NCI-H524 (cell line): ENCODE measurements at places on chromosomes 12 and 14.
A peak's percentile ranks its signal among the peaks of the same experiment; 100 is the strongest.

DNA sequence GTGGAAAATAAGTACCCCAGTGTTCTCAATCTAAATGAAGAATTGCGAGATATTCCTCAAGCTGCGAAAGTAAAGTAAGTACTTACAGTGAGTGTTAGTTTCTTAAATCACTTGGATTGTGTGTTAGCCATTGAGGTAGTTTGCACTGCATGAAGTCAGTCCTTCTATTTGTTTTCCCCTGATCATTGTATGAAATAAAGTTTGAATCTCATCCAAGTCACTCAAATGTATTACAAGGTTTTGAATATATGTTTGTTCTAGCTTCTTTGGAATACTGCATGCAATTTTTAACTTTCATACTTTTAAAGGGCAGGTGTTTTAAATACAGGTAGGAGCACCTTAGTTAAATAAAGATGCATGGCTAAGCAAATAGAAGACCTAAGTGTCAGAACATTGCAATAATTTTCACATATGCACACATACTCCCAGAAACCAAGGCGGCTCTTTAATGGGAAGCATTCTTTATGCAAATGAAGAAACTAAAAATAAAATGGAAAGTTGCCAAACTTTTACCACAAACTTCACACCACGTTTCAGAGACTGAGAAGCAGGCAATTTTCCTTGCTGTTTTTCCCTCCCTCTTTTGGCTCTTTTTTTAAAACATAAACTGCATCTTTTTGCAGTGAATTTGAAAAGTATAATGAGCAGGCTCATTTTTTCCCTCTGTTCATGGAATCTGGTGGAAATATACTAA, 105.6 kb downstream of the GPR135 start:
- DNase-seq: no peak

- no peak for DNase-seq
Observed at GRCh38 chr14:67757175-67757574, 55.5 kb downstream of the RDH12 start.

DNA sequence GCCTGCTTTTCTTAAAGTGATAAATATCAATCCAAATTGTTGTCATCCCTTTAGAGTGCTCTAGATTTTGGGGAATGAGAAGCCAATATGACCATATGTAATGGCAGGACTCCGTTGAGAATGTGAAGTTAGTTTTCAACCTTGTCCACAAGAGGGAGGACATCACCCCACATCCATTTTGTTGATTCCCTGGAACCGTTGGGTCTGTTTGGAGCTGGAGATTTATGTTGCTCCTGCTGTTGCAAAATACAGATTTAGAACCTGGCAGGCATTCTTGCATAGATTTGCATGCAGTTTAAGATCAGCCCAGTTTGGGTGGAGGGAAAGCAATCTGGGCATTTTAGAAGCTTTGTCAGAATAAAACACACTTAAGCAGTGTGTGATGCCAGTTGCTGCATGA, 620.1 kb downstream of the NRXN3 start:
- peak; percentile 18 for DNase-seq

DNA sequence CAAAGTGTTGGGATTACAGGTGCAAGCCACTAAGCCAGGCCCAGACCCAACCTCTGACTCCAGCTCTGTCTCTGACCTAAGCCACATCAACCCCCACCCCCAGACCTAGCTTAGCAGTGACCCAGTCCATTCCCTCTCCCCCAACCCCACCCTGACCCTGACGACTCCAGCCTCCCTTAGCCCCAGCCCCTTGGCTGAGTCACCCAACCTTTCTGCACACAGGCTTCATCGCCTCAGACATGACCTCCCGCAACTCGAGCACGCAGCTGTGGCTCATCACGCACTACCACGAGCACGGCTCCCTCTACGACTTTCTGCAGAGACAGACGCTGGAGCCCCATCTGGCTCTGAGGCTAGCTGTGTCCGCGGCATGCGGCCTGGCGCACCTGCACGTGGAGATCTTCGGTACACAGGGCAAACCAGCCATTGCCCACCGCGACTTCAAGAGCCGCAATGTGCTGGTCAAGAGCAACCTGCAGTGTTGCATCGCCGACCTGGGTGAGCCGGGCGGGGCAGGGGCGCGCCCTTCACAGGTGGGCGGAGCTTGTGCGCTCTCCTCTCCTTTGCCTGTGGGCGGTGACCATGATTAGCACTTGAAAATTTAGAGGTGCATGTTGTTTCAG, 7.8 kb downstream of the ACVRL1 start:
- DNase-seq: no peak

GRCh38 chr12:71439362-71439612, 311 bp upstream of the LGR5 start:
- no peak for DNase-seq

DNA sequence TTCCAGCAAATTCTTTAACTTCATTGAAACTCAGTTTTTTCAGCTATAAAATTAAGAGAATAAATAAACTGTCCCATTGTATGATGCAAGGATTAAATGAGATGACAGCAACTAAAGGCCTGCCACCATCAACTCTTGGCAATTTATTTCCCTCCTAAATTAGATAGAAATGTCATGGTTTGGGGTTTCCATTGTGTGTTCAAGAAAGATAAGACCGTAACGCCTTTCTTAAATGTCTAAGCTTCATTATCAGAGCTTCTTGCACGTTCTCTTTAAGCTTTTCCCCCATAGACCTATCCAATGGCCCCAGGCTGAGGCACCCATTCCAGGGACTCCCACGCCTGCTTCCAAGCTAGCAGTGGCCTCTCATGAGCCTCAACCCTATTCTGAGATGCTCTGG, 281.9 kb downstream of the CACNA1C start:
- no peak for DNase-seq

DNA sequence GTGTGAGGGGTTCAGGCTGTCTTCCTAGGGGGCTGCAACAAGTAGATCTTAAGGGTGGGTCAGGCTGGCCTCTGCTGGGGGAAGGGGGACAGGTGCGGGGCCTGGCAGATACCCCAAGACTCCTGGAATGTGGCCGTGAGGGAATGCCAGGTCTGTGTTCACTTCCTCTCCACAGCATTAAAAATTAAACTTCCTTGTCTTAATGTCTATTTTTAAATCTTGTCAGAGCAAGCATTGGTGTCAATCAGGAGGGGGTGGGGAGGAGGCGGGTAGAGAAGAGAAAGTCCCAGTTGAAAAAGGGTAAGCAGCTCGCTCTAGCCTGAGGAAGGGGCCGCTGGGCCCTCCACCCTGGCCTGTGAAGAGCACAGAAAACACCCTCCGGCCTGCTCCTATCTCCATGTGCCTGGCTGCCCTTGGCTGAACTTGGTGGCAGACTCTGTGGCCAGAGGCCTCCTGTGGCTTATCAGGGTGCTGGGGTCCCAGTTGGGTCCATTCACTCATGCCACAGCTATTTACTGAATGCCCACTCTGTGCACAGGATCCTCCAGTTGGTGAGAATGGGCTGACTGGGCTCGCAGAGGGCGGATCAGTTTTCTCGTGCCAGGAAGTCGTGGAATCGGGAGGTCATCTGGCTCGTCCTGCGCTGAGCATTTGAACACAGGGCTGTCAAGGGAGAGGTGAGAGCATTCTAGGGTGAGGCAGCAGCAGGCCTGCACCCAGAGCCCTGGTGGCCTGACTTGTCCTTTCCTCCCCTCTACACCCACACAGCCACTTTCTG, 128.8 kb downstream of the TSPAN9 start:
- DNase-seq: no peak

- no peak for DNase-seq
Observed at GRCh38 chr14:59657769-59658168, 81.2 kb upstream of the CCDC175 start.

DNA sequence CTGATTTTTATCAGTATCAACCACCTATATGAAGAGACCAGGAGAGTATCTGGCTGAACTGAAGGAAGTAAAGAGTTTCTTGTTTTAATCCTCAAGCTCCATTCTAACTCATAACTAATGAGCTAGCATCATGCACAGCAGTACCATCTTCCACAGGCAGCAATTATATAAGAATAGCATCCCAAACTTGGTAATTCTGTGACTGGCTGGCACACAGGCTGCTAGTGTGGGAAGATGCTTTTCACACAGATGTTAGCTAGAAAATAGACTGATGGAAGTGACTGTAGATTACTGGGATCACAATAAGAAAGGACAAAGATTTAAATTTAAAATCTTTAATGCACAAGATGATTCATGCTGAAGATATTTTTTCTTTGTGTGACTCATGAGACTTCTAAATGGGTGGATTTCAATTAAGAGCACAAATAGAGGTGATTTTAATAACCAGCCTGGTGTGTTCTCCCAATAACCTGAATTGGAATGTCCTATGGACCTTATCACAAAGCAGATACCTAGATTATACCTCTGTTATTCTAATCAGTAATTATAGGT, 417.7 kb upstream of the ATXN7L3B start:
- DNase-seq: no peak

DNA sequence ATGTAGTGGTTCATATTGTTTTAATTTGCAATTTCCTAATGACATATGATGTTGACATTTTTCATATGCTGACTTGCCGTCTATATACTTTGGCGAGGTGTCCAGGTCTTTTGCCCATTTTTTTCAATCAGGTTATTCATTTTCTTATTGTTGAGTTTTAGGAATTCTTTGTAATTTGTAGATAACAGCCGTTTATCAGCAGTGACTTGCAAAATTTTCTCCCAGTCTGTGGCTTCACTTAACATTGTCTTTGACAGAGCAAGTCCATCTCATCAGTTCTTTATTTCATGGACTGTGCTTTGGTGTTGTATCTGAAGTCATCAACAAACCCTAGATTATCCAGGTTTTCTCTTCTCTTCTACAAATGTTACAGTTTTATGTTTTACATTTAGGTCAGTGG, 12.6 kb upstream of the KLHDC2 start:
- DNase-seq: no peak

- DNase-seq: no peak
Observed at GRCh38 chr14:71508901-71509300, 423.3 kb upstream of the RGS6 start.

GRCh38 chr12:122003651-122004611, 17.8 kb upstream of the BCL7A start:
- DNase-seq: no peak

DNA sequence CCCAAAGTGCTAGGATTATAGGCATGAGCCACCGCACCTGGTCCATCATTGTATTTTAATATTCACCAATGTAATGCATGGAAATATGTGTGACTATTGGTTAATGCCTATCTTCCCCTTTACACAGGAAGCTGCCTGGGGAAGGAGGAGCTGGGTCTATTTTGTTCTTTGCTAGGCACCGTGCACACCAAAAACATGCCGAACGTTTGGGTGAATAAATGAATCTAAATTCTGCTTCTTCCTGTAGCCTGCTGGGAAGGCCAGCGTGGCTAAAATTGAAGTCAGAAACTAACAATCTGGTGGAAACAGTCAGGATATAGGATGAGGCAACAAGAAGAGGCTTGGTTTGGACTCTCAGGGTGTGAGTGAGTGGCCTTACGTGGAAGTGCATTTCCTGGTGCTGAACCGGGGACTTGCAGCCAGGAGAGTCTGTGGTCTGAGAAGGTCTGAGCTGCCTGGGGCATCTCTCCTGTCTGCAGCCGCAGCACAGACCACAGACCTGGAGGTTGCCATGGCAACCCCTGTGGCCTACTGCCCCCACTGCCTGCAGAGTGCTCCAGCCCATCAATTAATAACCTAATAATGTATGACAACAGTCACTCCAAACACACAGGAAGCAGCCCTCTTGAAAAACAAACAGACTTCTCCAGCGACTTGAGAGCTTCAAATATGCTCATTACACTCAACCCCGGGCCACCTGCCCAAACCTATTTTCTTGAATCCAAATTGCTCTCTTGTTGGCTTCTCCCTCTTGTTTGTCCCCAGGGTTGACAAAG, 5.5 kb upstream of the GPR68 start:
- DNase-seq: peak; percentile 97

GRCh38 chr14:91516663-91517388, 6.7 kb upstream of the PPP4R3A start:
- DNase-seq: no peak

DNA sequence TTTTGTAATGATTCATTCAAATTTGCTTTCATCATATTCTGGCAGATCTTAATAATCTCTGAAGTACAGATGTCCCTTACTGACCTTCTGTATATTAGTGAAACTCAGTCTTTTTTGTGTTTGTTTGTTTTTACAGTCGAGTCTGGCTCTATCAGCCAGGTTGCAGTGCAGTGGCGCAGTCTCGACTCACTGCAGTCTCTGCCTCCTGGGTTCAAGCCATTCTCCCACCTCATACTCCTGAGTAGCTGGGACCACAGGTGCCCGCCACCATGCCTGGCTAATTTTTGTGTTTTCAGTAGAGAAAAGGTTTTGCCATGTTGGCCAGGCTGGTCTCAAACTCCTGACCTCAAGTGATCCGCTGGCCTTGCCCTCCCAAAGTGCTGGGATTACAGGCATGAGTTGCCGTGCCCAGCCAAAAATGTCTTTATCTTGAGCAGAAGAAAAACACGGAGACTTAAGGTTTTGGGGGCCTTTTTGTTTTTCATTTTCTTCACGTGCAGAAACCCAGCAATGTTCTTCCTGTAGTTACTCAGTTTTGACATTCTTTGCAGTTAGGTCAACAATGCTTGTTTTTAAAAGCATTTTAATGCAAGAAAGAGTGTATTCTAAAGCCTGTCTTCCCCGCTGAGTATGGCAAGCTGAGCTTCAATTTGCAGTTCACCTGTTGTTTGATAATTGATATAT, 79.5 kb downstream of the FAR2 start:
- no peak for DNase-seq

GRCh38 chr12:63826006-63826585, 18.4 kb upstream of the SRGAP1 start:
- no peak for DNase-seq

DNA sequence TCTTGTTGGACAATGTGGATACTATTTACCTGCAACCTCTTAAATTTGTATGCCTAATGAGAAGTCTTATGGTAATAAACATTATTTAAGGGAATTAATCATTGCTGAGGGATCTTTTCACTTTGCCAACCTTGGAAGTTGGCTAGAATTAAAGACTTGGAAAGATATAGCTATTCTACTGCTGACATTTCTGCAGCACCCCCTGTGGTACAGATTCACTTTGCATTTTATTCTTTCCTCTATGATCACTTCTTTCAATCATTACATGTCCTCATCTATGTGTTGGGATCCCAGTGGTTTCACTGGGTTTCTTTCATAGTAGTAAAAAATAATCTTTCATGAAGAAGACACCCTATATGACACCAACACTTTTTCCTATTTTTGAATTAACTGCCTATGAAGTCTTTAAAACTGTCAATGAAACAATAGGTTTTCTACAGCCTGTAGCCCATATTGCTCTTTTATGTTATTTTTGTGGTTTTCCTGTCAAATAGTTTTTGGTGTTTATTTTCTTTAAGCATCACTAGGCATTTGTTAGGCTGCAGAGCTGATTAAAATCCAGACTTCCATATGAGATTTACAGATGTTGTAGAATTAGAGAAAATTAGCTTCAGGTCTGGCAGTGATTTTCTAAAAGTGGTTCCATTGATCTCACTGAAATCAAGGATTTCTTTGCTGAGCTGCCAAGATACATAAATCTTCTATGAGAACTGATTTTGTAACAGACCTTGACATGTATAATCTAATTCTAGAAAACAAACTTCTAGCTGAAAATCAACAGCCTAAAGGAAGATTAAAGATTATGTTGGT, 256.1 kb downstream of the NAV3 start:
- DNase-seq: no peak

- DNase-seq: no peak
Observed at GRCh38 chr12:20377750-20378149, 9.4 kb downstream of the PDE3A start.
